ENCODE measurements at places on chromosomes 4 and X.

- no peak for DNase-seq
Measured at GRCh38 chr4:57499786-57500185, 389.6 kb upstream of the IGFBP7 start.

DNA sequence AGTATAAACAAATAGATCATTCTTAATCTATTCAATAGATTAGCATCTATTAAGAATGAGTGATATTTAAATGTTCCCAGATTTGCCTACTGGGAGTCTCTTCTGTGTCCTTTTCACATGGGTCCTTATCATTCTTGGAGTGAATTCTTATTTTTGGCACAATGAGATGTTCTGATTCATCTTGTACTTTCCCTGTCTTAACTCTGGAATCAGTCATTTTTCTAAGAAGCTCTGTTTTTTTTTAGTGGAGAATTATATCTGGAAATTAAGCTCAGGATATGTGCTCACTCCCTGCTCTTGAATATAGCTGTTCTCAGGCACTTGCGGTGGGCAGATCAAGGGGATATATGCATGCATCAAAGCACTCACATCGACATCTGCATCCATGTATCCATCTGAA, 625.3 kb upstream of the HS3ST1 start:
- no peak for DNase-seq

- peak; percentile 24 for DNase-seq
Measured at GRCh38 chr4:46844325-46844917, 64.6 kb downstream of the COX7B2 start.

DNA sequence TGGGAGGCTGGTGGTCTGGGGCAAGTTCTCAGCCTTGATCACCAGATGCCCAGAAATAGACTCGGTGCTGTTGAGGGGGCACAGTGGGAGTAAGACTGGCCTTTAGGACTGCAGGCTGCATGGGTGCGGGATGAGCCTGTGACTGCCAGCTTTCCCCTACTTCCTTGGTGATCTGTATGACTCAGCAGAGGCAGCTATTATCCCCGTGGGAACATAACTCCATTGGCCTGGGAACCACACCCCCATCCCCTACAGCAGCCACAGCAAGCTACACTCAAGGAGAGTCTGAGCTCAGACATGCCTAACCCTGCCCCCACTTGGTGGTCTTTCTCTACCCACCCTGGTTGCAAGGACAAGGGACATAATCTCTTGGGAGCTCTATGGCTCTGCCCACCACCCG, 20.6 kb downstream of the CLIC2 start:
- DNase-seq: no peak

DNA sequence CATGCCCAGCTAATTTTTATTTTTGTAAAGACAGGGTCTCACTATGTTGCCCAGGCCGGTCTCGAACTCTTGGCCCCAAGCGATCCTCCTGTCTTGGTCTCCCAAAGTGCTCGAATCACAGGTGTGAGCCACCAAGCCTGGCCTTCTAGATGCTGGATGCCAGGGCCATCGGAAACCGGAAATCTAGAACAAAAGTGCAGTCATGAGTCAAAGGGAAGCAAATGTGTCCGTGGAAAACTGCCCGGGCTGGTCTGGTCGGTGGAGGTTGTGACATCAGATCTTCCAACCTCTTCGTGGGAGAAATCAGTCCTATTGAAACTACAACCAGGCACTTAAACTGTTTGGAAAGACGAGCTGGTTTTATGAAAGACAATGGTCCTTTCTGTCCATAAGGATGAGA, 92.3 kb upstream of the SHOX start:
- no peak for DNase-seq

GRCh38 chr4:142713282-142714030, 132.6 kb downstream of the INPP4B start:
- no peak for DNase-seq

GRCh38 chrX:30690330-30690729, 37.1 kb downstream of the GK start:
- DNase-seq: no peak

GRCh38 chr4:183349673-183350072, 27.4 kb upstream of the CLDN24 start:
- DNase-seq: no peak

DNA sequence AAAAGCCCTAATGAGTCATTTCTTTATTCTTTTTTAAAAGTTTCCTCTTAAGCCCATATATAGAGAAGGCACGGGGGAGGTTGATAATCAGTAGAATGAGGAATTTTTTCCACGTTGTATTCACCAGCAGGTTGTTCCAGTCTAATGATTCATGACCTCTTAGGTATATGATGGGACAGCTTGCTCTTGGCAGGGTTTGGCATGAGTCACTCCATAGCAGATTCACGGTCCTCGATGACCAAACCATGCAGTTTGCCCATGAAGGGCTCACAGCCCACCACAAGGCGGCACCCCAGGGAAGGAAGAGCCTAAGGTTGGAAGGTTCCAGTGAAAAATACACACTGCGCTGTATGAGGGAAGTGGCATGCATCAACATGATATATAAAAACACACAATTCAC, 623.8 kb upstream of the DIPK2B start:
- DNase-seq: no peak

DNA sequence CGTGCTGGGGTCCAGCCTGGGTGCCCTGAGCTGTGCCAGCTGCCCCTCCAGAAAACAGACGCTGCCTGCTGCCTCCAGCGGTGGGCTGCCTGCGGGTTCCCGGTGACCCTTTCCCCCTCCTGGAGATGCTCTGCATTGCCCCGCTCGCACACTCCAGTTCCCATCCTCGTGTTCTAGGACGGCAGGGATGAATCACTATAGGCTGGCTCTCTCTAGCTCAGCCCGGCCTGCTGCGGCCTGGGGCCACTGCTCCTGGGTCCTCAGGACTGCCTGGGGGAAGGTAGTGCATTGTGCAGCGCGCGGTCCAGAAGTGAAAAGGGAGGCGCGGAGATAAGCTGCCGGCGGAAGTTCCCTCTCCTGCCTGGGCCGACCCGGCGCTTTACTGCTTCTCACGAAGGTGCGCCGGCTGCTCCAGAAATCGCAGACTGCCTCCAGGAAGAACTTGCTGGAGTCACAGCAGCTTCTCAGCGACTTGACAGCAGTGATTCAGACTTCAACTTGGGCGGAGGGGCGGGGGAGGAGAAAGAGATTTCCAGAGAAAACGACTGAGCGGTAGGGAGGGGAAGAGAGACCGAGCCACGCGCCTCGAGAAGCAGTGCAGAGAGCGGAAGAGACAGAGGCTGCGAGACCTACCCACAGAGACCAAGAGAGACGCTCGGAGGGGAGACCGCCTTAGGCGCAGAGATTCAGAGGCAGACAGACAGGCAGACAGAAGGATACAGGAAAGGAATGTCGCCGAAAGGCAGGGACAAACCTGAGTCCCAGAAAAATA, 6.7 kb upstream of the MSX1 start:
- no peak for DNase-seq

DNA sequence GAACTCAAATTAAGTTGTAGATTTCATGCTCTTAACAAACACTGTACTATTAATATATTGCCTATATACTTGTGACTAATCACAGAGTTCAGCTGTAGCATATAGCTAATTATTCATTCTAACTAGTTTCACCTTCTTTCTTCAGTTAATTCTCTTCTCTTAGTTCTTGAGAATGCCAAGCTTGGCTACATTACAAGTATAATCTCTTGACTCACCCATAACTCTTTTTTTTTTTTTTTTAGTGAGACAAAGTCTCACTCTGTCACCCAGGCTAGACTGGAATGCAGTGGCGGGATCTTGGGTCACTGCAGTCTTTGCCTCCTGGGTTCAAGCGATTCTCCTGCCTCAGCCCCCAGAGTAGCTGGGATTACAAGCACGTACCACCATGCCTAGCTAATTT, 5.4 kb downstream of the KLHL5 start:
- DNase-seq: no peak

DNA sequence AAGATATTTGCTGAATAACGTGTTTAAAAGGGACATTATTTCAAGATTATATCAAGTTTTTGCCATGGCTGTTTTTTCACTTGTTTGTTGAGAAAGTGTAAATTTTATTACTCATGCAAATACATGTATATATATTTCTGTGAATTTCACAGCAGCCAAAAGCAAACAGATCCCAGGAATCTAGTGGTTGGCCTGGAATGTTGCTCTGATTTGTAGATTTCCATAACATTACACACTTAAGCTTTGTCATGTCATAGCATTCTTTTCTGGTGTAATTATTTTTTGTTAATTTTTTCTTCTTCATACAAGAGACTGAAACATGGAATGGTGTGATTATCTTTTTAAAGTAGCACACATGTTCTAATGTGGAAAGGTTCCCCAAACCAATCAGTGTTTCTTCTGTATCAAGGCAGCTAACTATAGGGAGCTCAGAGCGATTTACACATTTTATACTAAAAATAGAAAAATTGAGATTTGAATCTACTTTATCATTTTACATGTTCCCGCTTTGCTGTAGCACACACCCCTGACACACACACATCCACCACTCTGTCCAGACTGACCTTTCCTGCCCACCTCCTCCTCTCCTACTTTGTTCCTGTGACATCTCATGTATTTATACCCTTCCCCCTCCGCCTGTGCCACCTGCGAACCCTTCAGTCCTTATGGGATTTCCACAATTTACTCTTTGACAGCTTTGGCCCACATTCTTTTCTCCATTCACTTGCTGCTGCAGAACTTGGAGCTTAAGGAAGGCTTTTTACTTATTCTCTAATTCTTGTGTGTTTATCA, 20.3 kb downstream of the RUFY3 start:
- DNase-seq: no peak

DNA sequence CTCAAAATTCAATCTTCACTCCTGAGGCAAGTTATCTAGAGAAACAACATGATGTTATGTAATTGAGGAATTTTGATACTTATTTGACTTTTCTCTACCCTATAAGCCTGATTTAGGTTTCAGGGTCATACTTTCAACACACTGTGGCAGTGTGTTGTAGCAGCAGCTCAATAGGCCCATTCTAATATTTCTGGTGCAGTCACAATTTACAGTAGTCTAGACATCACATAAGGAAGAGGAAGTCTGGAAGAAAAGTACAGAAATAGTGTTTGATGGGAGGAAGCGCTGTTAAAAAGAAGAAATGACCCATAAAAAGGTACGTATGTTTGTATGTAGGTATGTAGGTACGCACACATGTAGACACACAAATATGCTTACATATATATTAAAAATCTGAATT, 194.3 kb downstream of the ARHGAP24 start:
- no peak for DNase-seq

DNA sequence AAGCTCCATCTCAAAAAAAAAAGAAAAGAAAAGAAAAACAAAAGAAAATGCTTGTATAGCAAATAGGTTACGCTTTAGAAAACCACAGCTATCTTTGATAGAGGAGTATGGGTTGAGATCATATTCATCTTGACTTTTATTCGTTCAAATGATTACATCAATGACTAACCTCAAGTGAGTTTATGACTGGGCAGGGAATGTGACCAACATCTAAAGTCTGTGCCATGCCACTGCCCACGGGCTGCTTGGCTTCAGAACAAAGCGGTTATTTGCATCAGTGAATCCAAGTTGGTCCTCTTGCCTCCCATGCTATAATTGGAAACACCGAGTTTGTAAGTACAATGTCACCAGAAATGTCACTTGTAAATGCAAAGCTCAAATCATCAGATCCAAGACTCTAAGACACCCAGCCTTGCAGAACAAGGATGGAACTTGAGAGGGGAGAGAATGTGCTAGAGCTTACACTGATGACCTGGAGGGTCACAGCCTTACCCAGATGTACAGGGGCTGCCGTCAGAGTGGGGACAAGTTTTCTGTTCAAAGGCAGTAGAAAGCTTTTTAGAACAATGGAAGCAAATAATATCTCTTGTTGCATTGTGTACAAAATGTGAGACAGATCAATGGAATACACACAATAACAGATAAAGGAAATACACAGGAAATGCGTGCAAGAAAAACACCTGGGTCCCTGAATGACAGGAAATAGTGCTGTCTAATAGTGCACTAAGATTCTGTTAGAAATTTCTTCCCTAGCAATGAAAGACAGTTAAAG, 8.4 kb upstream of the OPN1LW start:
- peak; percentile 72 for DNase-seq

DNA sequence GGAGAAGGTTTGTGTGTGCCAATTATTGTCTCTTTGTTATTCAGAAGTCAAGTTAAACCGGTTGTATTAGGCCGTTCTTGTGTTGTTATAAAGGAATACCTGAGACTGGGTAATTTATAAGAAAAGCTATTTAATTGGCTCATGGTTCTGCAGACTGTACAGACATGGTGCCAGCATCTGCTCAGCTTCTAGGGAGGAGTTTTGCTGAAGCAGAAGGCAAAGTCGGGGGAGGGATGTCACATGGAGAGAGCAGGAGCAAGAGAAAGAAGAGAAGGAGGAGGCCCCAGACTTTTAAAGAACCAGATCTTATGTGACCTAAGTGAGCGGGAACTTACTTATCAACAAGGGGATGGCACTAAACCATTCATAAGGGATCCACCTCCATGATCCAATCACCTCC, 349.3 kb upstream of the PCDH18 start:
- no peak for DNase-seq

- peak; percentile 68 for DNase-seq
Measured at GRCh38 chr4:1604706-1605205, 79.4 kb downstream of the FAM53A start.

DNA sequence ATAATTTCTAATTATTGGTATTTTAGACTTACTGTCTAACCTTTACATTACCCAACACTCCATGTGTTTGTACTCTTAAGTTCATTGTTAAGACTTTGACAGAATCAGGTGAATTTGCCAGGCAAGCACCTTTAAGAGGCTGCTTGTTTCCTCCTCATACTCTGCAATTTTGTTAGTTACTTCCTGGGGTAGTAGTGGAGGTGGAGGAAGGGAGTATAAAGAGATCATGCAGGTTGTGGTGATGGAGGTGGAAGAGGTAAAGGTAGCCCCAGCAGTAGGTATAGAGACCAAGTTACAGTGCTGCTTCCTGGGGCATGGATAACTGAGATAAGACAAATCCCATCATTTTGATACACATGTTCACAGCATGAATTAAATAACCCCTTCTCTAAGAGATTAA, 6.7 kb downstream of the WDR44 start:
- DNase-seq: no peak

- no peak for DNase-seq
Measured at GRCh38 chr4:108458681-108459080, 161.7 kb upstream of the RPL34 start.

- no peak for DNase-seq
Measured at GRCh38 chrX:3295731-3296130, 50.7 kb downstream of the MXRA5 start.

Data from CD4-positive, alpha-beta memory T cell (primary cell).